ENCODE measurements at places on chromosomes 1 and 21.

DNA sequence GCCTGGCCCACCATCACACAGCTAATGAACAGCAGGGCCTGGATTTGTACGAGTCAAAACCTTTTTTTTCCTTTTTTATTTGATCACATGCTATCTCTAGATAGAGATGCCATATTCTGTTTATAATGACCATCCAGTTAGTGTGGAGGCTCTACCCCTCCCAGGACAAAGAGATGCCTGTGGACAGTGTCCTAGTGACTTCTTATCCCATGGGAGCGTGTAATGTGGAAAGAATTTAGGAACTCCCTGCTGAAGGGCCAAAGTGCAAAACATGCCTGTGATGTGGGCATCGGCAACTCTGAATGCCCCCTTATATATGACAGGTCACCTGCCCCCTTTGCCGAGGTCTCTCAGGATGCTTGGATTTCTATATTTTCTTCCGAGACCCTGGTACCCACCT lies 292.2 kb downstream of the RRAGC start:
- DNase-seq = no peak

DNA sequence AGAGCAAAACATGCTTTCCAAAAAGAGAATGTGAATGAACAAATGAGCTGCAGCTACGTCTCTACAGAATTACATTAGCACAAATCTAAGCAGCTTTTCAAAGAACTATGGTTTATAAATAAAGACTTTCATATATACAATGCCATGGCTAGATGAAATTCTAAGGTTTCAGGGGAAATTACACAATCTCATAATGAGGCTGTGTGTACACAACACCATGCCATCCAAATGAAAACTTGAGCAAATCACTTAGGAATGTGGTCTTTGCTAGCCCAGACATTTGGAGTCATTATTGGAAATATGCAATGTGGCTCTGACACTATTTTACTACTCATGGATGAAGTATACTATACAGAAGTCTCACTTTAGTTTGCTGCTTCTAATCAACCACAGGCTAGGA lies 37.5 kb downstream of the SPAG17 start:
- peak; percentile 28 for DNase-seq

- no peak for DNase-seq
These were observed 155.4 kb downstream of the SLC45A1 start for GRCh38 chr1:8473121-8473875.

DNA sequence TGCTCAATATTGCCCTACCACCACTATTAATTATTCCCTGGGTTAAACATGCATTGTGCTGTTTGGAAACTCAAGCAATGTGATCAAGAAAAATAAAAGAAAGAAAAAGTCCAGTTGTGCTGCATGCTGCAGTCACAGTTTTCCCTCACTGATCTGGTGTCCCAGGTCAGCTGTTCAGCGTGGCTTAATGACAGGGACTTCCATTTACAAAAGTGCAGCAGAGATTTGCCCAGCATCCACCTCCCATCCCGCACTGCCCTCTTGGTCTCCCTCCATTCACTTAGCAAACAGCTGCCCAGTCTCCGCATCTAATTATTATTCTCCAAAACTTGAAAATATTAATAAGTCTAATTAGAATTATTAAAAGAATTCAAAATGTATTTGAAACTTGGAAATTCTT lies 2.0 kb upstream of the OR2T4 start:
- DNase-seq = no peak

DNA sequence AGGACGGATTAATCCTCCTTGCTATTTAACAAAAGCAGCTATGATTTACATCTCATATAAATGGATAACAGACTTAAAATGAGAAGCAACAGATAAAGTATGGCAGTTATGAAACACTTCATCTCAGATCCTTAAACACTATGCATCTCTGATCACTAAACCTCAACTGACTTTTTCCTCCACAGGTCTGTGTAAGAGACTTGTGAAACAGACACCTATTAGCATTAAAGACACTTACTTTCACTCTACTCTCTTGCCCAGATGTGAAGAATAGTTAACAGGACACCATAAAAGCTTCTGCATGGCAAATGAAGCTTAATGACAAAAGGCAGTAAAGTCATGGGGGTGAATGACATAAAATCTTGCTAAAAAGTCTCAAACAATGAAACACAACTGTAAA lies 6.2 kb downstream of the LIN9 start:
- DNase-seq = no peak

DNA sequence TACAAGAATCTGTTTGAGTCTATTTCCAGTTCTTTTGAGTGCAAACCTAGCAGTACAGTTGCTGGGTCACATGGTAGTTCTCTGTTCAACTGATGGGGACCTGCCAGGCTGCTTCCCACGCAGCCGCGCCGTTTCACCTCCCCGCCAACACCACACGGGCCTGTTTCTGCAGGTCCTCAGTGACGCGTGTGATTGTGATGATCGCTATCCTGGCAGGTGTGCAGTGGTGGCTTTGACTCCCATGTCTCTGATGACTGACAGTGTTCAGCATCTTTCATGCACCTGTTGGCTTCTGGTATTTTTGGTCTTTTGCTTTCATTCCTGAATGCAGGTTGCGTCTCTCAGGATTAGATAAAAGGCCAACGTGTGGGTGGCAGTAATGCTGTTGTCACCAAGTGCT lies 41.6 kb downstream of the FAAP20 start:
- DNase-seq = no peak

Measured in HCEC 1CT (cell line).